Neural progenitor cell (in vitro differentiated cells): ENCODE measurements at places on chromosomes 13 and 19. TPM values are rescaled to one million over a fixed set of nuclear protein-coding genes. Genes with fewer than 3 reads are reported as not detected.

DNA sequence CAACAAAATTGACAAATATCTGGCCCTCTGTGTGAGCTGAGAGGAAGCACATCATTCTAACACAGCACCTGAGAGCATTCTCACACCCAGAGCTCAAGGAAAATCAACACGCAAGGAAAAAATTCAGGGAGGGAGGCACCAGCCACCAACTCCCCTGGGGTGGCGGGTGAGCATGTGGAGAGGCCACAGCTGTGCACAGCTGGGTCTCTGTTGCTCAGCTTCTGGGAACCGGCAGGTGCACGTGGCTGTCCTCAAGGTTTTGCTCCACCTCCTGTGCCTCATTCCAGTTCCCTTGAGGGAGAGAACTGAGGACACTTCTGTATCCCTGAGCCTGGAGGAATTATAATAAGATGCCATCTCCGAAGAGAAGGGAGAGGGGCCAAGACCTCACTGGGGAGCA lies 134.0 kb downstream of the USP12 start:
- H3K27ac ChIP-seq: no peak overlapping the region
- no peaks in the 10 kb centered on the region for H3K36me3 ChIP-seq
- peaks cover 7% of the 10 kb centered on the region for H3K4me1 ChIP-seq
- no peak overlapping the region for H3K4me3 ChIP-seq
- no peak for DNase-seq

- H3K27me3 ChIP-seq: no peaks in the 10 kb centered on the region
- DNase-seq: no peak
- H3K36me3 ChIP-seq: no peaks in the 10 kb centered on the region
- H3K27ac ChIP-seq: no peak overlapping the region
- H3K4me1 ChIP-seq: no peaks in the 10 kb centered on the region
- no peak overlapping the region for H3K4me3 ChIP-seq
These were observed 10.0 kb downstream of the NMRK2 start for GRCh38 chr19:3942790-3943409.

DNA sequence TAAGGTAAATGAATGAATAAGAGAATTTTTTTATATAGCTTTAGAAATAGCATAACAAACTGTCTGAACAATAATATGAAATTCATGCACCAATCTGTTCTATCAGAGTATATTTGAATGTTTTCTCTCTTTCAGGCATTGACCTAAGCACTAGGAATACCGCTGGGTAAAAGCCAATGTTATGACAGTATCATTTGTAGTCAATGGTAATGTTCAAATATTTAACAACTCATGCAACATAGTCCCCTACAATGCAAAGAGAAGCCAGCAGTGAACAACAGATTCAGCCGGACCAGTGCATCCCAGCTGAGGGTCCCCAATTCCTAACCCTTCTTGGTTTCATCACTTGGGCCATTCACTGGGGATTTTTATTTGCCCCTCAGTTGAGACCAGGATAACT lies 52.6 kb upstream of the MYCBP2 start:
- H3K27me3 ChIP-seq: no peaks in the 10 kb centered on the region
- no peak for DNase-seq
- no peak overlapping the region for H3K27ac ChIP-seq

GRCh38 chr13:41780715-41781706 lies 179.9 kb downstream of the VWA8 start:
- peaks cover 5% of the 10 kb centered on the region for H3K4me1 ChIP-seq
- H3K36me3 ChIP-seq: no peaks in the 10 kb centered on the region
- H3K27me3 ChIP-seq: no peaks in the 10 kb centered on the region
- no peak overlapping the region for H3K27ac ChIP-seq

DNA sequence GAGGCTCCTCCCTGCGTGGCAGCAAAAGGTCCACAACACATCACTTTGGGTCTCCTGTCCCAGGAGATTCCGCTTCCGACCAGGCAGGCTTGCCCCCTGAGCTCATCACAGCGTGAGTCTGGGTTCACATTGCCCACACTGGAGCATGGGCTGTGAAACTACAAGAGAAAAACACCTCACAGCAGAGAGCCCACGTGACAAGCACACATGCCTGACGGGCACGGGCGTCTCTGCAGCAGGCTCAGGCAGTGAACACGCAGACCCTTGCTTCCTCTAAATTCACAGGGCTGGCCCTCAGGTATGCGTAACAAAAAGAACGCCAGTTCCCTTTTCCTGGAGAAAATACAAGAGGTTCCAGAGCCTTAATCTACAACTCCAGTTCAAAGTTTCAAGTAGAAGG lies 41.9 kb downstream of the RASA3 start:
- no peaks in the 10 kb centered on the region for H3K36me3 ChIP-seq
- peaks cover 45% of the 10 kb centered on the region for H3K27me3 ChIP-seq
- peaks cover 23% of the 10 kb centered on the region for H3K4me1 ChIP-seq
- no peak for DNase-seq
- no peak overlapping the region for H3K27ac ChIP-seq
- H3K4me3 ChIP-seq: no peak overlapping the region

DNA sequence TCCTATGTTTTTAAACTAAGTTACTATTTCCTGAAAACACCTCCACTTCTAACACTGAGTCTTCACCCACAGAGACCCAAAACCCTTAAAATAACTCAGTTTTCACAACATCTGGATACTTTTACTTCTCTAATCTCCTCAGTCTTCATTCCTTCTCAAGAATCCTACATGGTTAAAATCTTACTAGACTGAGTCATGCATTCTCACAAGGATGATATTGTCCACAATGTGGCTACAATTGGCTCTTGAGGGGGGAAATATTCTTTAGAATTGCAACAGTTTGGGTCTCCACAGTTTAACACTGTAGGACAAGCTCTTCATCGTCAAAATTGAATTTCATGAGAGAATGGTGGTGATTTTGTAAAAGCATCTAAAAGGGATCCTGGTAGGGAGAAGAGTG lies 397.1 kb downstream of the SLITRK5 start:
- H3K4me1 ChIP-seq: no peaks in the 10 kb centered on the region
- no peaks in the 10 kb centered on the region for H3K27me3 ChIP-seq
- no peak for DNase-seq
- H3K27ac ChIP-seq: no peak overlapping the region
- H3K4me3 ChIP-seq: no peak overlapping the region
- H3K36me3 ChIP-seq: no peaks in the 10 kb centered on the region

- no peaks in the 10 kb centered on the region for H3K27me3 ChIP-seq
- H3K4me1 ChIP-seq: no peaks in the 10 kb centered on the region
- no peak for DNase-seq
These were observed 18.5 kb downstream of the POU2F2 start for GRCh38 chr19:42113641-42114348.

- no peak overlapping the region for H3K27ac ChIP-seq
- H3K27me3 ChIP-seq: no peaks in the 10 kb centered on the region
- DNase-seq: no peak
These were observed 245.5 kb upstream of the TSHZ3 start for GRCh38 chr19:31594701-31595100.

GRCh38 chr19:19120308-19121231 lies 17.7 kb downstream of the TMEM161A start:
- H3K27ac ChIP-seq: no peak overlapping the region
- H3K36me3 ChIP-seq: peaks cover 5% of the 10 kb centered on the region
- H3K4me1 ChIP-seq: peaks cover 5% of the 10 kb centered on the region
- H3K27me3 ChIP-seq: no peaks in the 10 kb centered on the region
- DNase-seq: peak; percentile 97

DNA sequence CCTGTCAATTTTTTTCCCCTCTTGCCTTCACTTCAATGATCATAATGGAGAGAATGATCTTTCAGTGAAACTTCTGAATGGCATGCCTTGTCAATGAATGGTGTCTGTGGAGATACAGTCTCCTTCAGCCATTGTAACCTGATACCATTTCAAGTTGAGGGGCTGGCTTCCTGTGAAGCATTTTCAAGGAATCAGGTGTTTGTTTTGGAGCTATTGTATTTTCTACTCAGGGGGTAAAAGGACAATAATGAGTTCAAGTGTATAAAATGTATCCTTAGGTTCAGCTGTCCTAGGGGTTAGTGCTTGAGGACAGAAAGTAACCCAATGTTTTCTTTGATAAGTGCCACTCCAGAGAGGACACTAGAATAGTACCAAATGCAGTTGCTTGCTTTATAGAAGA lies 23.8 kb upstream of the CBY2 start:
- peaks cover 25% of the 10 kb centered on the region for H3K4me1 ChIP-seq
- peaks cover 4% of the 10 kb centered on the region for H3K27me3 ChIP-seq
- no peak overlapping the region for H3K27ac ChIP-seq
- H3K36me3 ChIP-seq: no peaks in the 10 kb centered on the region
- no peak overlapping the region for H3K4me3 ChIP-seq

- no peak for DNase-seq
- peaks cover 4% of the 10 kb centered on the region for H3K4me1 ChIP-seq
- H3K36me3 ChIP-seq: no peaks in the 10 kb centered on the region
- H3K4me3 ChIP-seq: no peak overlapping the region
- H3K27me3 ChIP-seq: no peaks in the 10 kb centered on the region
These were observed 17.3 kb downstream of the NUFIP1 start for GRCh38 chr13:44971656-44972595.

Gene CLDND2
- not detected in 2 replicates for total RNA-seq

Gene IGFLR1
- 5.0 and 9.2 TPM in 2 replicates for total RNA-seq

Gene NPHS1
- 0.40 and 0.62 TPM in 2 replicates for total RNA-seq

Gene SBK2
- total RNA-seq: 6.2 TPM in 1 of 2 replicates, not detected in the other

Gene FSD1
- 48.3 and 104 TPM in 2 replicates for total RNA-seq

Gene CYP4F11
- not detected in 2 replicates for total RNA-seq
